ENCODE measurements at places on chromosomes 12 and 14. TPM values are rescaled to one million over a fixed set of nuclear protein-coding genes. Genes with fewer than 3 reads are reported as not detected.

DNA sequence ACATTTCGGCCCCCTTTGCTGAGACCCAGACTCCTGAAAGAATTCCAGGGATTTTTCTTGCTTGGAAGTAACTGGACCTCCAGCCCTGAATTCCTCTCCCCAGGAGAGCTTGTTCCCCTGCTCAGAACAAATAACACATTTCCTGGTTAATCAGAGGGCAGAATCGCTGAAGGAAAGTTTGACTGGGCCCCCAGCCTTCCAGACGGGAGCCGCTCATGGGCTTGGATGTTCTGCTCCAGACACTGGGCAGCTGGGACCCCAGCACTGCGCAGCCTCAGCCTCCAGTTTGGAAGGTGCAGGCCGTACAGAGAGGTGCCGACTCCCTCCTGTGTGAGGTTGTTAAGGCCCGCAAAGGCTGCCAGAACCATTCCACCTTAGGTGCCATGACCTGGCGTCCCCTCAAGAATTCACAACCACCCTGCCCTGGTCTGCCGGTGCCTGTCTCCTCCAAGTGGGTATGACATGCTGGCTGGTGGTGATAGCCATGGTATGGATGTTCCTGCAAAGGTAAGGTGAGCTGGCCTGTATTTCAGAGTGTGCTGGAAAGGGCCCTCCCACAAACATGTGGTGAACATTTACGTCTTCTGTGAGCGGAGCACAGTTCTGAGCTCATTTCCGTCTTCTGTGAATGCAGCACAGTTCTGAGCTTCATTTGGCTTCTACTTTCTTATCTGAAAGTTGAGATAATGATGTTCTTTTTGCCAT lies 5.1 kb upstream of the LTBP2 start:
- H3K27ac ChIP-seq = no peak overlapping the region
- peak; percentile 25 for DNase-seq
- H3K4me3 ChIP-seq = no peak overlapping the region
- no peaks in the 10 kb centered on the region for H3K27me3 ChIP-seq
- no peaks in the 10 kb centered on the region for H3K36me3 ChIP-seq
- peaks cover 35% of the 10 kb centered on the region for H3K4me1 ChIP-seq

The ASCL1 gene
- not detected for total RNA-seq

- no peaks in the 10 kb centered on the region for H3K4me1 ChIP-seq
- H3K36me3 ChIP-seq = no peaks in the 10 kb centered on the region
- no peak for DNase-seq
- H3K27me3 ChIP-seq = no peaks in the 10 kb centered on the region
- no peak overlapping the region for H3K27ac ChIP-seq
- no peak overlapping the region for H3K4me3 ChIP-seq
Measured at GRCh38 chr12:88390811-88391210, 189.5 kb downstream of the KITLG start.

DNA sequence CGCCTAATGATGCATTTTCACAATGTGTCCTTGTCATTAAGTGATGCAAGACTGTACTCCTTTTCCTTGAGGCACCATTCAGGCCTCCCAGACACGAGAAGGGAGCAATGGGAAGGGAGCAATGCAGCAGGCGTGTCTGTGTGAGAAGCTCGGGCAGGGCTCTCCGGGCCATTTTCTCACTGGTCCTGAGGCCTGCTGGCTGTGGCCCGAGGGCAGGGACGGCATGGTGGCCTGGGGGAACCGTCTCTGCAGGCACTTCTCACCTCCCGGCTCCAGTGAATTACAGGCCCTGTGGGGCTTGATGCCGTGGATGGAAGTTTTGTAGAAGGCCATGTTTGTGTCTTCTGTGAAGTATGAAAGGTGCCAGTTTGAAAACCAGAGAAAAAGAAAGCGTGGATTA lies 71.0 kb downstream of the ADGRD1 start:
- peaks cover 27% of the 10 kb centered on the region for H3K36me3 ChIP-seq
- DNase-seq = no peak
- H3K27me3 ChIP-seq = no peaks in the 10 kb centered on the region
- no peaks in the 10 kb centered on the region for H3K4me1 ChIP-seq

DNA sequence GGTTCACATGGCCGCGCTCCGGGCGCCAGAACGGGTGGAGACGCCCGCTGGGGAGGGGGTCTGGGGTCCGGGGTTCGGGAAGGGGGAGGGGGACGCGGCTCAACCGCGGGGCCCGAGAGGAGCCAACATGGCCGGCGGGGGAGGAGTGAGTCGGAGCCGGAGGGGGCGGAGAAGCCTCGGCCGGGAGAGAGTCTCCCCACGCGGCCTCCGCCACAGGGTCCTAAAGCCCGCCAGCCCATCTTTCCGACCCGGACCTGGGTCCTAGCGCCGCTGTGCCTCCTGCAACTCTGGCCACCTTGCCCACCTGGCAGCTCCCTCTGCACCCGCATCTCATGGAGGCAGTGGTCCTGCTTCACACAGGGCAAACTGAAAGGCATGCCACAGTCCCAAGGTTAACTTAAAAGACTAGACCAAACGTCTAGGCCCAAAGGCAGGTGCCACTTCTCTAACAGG lies at the start of gene BAZ2A:
BAZ2A (minus strand) TSS at position 147 of the 453 bp plus-strand sequence. CDS start 12,796 bp downstream, outside the sequence.
- DNase-seq = peak; percentile 92
- peaks cover 15% of the 10 kb centered on the region for H3K36me3 ChIP-seq
- H3K4me3 ChIP-seq = peak within 1 kb of the TSS; percentile 99
- peaks cover 33% of the 10 kb centered on the region for H3K4me1 ChIP-seq

- H3K27ac ChIP-seq = no peak within 1 kb of the TSS
- H3K4me3 ChIP-seq = no peak within 1 kb of the TSS
- peaks cover 8% of the 10 kb centered on the region for H3K4me1 ChIP-seq
- no peak for DNase-seq
- no peaks in the 10 kb centered on the region for H3K27me3 ChIP-seq
- H3K36me3 ChIP-seq = no peaks in the 10 kb centered on the region
Measured at GRCh38 chr12:80707126-80707829, at the start of gene MYF6. MYF6 (plus strand) TSS chr12:80707634; CDS start chr12:80707720, 86 bp downstream.

GRCh38 chr14:54815016-54815415 lies 87.6 kb downstream of the GCH1 start:
- no peak overlapping the region for H3K27ac ChIP-seq
- H3K4me1 ChIP-seq = no peaks in the 10 kb centered on the region

- H3K27me3 ChIP-seq = no peaks in the 10 kb centered on the region
- peak overlapping the region; percentile 11 for H3K4me3 ChIP-seq
- no peak for DNase-seq
Measured at GRCh38 chr12:80400571-80400991, 43.5 kb upstream of the PTPRQ start.

- no peak for DNase-seq
- H3K4me1 ChIP-seq = no peaks in the 10 kb centered on the region
- H3K27me3 ChIP-seq = no peaks in the 10 kb centered on the region
Measured at GRCh38 chr12:126518596-126519200, 1453.5 kb downstream of the AACS start.

GRCh38 chr14:63179383-63179782 lies 24.9 kb upstream of the RHOJ start:
- no peak overlapping the region for H3K4me3 ChIP-seq
- H3K4me1 ChIP-seq = peaks cover 2% of the 10 kb centered on the region
- no peak overlapping the region for H3K27ac ChIP-seq
- DNase-seq = no peak
- H3K36me3 ChIP-seq = no peaks in the 10 kb centered on the region

The LMO3 gene
- 1.0 TPM for total RNA-seq

- peak overlapping the region; percentile 63 for H3K27ac ChIP-seq
- no peak overlapping the region for H3K4me3 ChIP-seq
- no peaks in the 10 kb centered on the region for H3K36me3 ChIP-seq
- peaks cover 42% of the 10 kb centered on the region for H3K4me1 ChIP-seq
- no peak for DNase-seq
Measured at GRCh38 chr14:73461478-73462047, 3.2 kb upstream of the NUMB start.

All from heart left ventricle (tissue), 16 donors.